Memory B cell (primary cell): ENCODE measurements at places on chromosomes 3 and 15.

- no peak for DNase-seq
Measured at GRCh38 chr3:32257641-32258438, 19.4 kb downstream of the CMTM8 start.

DNA sequence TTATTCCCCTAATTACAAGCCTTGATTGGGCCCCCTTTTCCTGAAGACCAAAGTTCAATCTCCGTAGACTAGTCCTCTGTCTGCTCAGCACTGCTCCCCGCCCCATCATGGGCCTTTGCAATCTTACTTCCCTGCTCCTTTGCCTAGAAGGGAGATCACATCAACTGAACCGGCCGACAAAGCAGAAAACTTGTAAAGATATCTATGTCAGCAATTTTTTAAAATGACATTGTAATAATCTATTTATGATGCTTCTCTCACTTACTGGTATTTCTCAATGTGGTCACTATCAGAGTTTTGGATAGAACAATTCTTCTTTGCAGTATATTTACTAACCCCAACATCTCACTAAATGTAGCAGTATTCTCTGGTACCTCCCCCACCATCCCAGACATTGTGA lies 17.3 kb downstream of the ANAPC13 start:
- DNase-seq, result no peak

DNA sequence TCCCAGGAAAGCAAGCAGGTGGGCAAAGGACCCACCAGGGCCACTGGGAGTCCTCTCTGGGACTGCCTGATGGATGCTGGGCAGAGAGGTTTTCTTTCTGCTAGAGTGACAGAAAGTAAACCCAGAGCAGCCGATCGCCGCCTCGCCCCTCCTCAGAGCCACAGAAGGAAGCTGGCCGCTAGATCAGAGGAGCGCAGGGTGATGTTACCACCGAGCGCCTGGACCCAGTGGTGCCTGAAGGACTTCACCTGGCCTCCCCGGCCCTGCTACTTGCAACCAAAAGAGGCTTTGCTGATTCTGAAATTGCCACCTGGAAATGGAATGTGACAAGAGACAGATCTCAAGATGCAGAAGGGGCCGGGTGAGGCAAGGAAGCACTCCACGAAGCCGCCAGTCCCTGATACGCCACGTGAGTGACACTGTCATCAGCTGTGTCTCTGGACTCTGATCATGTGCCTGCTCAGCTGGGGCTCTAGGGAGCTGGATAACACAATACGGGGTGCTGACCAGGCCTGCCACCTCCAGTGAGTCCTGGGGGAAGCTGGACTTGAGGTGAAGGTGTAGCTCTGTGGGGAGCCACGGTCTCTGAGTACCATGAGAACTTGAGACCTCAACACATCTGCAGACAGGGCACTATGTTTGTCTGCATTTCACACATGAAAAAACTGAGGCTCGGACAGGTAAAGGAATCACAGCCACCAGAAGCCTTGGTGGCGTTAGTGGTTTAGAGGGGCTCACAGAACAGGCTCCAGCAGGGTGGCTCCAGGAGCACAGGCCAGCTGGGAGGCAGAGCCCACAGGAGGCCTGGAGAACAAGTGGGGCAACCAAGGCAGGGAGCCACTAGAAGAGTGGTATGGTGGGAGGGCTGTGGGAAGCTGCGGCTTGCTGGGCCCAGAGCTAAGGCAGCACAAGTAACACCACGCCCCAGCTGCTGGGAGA lies 137.9 kb upstream of the PRR20G start:
- DNase-seq, result no peak

- no peak for DNase-seq
Measured at GRCh38 chr3:74631351-74632140, 17.1 kb upstream of the CNTN3 start.

DNA sequence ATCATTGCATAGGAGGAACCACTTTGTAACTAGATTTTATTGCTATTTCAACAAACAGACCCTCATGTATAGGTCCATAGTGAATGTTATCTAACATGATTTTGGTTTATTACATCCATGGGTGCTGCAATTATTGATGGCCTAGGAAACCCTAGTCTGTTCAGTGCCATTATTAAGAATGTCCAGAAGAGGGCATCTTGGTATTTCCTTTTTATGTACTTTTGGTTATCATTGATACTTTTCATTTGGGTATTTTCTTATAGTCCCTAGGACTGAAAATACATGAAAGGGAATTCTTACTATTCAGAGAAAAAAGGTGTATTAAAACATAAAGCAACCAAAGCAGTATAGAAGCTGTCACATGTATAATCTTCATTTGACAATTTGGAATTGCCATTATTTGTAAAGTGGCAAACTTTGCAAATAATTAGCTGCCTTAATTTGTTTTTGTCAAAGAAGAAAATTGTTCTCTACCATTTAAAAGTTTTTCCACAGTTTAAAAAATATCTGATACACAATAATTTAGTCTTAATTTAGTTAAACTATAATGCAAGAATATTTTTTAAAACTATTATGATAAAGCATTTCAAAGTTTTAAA lies 48.7 kb downstream of the CNOT10 start:
- DNase-seq, result no peak

- no peak for DNase-seq
Measured at GRCh38 chr15:67077641-67078215, 12.3 kb downstream of the SMAD3 start.

- peak; percentile 47 for DNase-seq
Measured at GRCh38 chr15:78167227-78167888, 18.2 kb downstream of the IDH3A start.

- DNase-seq, result no peak
Measured at GRCh38 chr3:187242435-187242834, 45.1 kb downstream of the RTP1 start.

DNA sequence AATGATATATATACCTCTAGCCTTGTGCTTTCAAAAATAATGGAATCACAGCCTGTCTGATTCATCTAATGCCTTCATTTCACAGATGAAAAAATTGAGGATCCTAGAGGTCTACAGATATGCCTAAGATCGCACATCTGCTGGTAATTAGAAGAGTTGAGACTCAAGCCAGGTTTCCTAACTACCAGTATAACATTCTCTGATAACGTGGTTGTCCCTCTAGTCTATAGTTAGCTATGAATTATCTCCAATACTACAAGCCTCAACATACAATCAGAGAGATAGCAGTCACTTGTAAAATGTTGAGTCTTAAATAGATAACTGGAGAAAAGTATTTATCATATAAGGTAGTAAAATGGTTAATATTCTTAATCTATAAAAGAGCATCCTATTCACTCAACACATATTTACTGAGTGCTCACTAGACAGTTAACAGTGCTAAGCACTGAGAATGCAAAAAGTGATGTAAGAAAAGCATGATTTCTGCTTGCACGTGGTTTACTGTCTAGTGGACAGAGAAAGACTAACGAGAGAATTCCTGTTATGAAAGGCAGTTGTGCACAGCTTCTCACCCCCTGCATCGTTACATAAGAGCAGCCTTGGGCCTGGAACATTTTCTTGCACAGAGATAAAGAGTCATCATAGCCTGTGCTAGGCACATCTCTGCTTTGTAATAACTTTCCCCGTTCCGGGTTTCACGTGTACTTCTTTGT lies 4.9 kb upstream of the ENTPD3 start:
- DNase-seq, result no peak

DNA sequence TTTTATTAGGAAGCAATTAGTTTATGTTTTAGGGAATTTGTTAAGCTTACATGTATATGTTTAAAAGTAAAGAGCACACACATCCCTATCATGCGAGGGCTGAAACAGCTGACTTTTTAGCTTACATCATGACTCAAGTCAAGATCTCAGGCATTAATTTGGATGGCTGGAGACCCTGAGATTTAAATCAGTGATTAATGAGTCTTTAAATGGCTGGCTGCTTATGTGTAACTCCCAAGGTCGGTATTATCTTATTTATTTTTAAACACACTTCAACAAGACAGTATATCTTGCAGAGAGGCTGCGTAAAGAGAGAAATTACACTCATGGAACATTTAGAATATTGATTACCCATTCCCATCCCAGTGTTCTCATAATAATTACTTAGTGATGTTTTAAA lies 169.4 kb downstream of the KBTBD8 start:
- DNase-seq, result no peak
